ENCODE measurements at places on chromosomes 1 and 21. TPM values are rescaled to one million over a fixed set of nuclear protein-coding genes. Genes with fewer than 3 reads are reported as not detected.

ACADM gene
- total RNA-seq = 51.2 TPM

MTARC2 gene
- 15.6 TPM for total RNA-seq

TEX38 gene
- not detected for total RNA-seq

IQCC gene
- 2.1 TPM for total RNA-seq

LEFTY1 gene
- not detected for total RNA-seq

DNA sequence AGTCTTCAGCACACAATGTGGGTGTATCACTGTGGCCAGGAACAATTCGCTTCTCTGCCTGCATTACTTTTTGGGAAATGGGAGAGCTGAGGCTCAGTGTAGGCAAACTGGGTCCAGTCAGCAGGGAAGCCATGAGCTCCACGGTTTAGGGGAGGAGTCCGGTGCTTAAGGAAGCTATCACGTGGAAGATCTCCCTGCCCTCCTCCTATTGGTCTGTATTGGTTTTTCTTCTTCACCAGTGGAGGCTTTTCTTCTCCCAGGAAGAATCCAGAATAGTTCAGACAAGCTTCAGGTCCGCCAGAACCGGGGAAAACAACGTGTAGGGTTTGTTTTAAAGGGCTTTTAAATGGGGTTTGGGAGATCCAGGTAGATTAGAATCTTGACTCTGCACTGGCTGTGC is 156.2 kb upstream of the CAMK1G start:
- H3K36me3 ChIP-seq = no peaks in the 10 kb centered on the region
- H3K4me3 ChIP-seq = no peak overlapping the region
- H3K4me1 ChIP-seq = no peaks in the 10 kb centered on the region
- no peak overlapping the region for H3K27ac ChIP-seq
- H3K27me3 ChIP-seq = no peaks in the 10 kb centered on the region

- no peaks in the 10 kb centered on the region for H3K36me3 ChIP-seq
- peaks cover 50% of the 10 kb centered on the region for H3K4me1 ChIP-seq
- peak; percentile 92 for DNase-seq
- peak overlapping the region; percentile 22 for H3K27ac ChIP-seq
- no peaks in the 10 kb centered on the region for H3K27me3 ChIP-seq
These were observed 46.2 kb downstream of the C1orf198 start for GRCh38 chr1:230822092-230822581.

- H3K4me3 ChIP-seq = peak overlapping the region; percentile 94
- no peak for DNase-seq
- H3K4me1 ChIP-seq = peaks cover 54% of the 10 kb centered on the region
- no peaks in the 10 kb centered on the region for H3K27me3 ChIP-seq
- H3K36me3 ChIP-seq = no peaks in the 10 kb centered on the region
These were observed 47.9 kb upstream of the NBL1 start for GRCh38 chr1:19596065-19596713.

GRCh38 chr1:14746393-14746792 is 147.9 kb downstream of the KAZN start:
- no peak overlapping the region for H3K4me3 ChIP-seq
- no peaks in the 10 kb centered on the region for H3K27me3 ChIP-seq
- H3K4me1 ChIP-seq = no peaks in the 10 kb centered on the region
- H3K36me3 ChIP-seq = no peaks in the 10 kb centered on the region
- H3K27ac ChIP-seq = no peak overlapping the region
